NCI-H460 (cell line): ENCODE measurements at places on chromosomes 16 and 17. TPM values are rescaled to one million over a fixed set of nuclear protein-coding genes. Genes with fewer than 3 reads are reported as not detected.

ESRP2 gene
- total RNA-seq = 0.27 TPM in 1 of 2 replicates, not detected in the other

DNA sequence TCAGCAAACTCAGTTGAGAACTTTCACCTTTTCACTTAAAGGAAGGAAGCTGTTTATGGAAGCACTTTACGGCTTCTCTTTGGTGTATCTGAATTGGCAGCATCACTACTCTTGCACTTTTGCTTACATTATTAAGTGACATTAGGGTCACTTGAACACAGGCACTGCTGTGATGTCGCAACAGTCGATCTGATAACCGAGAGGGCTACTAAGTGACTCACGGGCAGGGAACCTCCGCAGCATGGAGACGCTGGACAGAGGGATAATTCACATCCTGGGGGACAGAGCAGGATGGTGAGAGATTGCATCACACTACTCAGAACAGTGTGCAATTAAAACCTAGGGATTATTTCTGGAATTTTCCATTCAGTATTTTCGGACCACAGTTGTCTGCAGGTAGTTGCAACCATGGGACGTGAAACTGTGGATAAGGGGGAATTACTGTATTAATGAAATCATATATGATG, 56.5 kb downstream of the DNAH2 start:
- DNase-seq = peak; percentile 9

- no peak for DNase-seq
These were observed 514 bp downstream of the UBFD1 start for GRCh38 chr16:23557779-23558702.

- no peak for DNase-seq
These were observed 5.5 kb downstream of the SHISA9 start for GRCh38 chr16:12906765-12907516.

- DNase-seq = no peak
These were observed 33.8 kb downstream of the PMFBP1 start for GRCh38 chr16:72138064-72138572.

DNA sequence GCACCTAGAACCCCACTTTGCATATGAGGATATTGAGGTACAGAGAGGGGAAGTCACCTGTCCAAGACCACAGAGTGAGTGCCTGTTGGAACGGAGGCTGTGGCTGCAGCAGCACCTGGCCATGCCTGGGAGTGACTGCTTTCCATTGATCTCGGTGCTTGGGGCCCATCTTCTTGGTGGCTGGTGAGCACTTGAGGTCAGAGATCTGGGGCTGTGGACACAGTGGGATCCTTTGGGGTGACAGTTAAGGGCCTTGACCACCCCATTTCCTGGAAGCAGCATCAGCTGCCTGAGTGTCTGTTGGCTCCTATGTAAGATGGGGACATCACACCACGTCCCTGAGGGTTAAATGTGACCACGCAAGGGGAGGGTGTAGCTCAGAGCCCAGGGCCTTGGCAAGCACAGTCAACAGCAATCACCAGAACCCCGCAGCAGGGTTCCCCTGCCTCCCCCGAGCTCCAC, 111.7 kb downstream of the IRF8 start:
- no peak for DNase-seq

DNA sequence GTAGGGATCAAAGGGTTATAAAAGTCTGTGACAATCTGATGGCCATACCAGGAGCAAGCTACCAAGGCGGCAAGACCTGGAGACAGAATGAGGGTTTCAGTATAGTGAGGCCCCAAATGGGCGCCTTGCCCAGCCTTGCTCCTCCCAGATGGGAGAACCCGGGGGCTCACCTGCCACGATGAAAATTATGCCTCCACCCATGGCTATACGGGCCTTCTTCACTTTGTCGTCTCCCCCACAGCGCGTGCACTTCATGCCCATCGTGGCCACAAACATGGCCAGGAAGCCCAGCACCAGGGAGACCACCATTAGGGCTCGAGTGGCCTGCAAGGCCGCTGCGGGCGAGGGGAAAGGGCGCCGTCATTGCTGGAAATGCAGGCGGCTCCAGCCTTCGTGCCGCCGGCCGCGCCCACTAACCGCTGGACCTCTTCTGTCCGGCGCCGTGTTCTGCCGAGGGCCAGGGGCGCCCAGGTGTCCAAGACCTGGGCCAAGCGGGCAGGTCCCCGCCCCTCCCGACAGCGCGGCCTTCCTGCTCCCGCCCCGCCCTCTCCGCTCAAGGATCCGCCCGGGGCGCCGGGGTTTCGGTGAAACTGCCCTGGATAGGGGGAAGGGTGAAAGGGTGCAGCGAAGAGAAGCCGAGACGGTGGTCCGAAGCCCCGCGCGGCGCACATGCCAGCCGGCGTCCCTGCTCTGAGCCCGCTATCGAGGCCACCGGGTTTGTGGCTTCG, 1.5 kb downstream of the CLDN7 start:
- no peak for DNase-seq

DEXI gene
- 35.3 and 41.9 TPM in 2 replicates for total RNA-seq

- DNase-seq = no peak
These were observed 3.1 kb downstream of the PPP1R1B start for GRCh38 chr17:39629898-39630297.

- DNase-seq = no peak
These were observed 67.5 kb downstream of the KLHDC4 start for GRCh38 chr16:87698241-87698640.

DNA sequence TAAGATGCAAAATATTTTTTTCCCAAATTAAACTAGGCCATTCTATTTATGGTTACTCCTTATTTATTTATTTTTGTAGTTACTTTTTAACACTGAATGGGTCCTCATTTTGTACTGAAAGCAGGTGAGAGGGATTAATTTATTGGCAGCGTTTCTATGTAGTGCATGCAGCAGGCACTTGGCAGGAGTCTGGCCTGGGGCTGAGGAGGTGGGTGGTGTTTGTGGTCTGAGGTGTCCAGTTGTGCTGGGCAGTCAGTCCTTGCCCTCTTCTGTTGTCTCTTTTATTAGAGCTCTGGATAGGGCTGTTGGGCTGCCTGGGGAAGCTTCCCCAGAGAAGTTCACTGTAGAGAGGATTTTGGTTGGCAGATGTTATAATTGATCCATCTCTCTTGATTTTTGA, 12.7 kb downstream of the SEC14L1 start:
- DNase-seq = no peak

WFIKKN1 gene
- total RNA-seq = 0.15 and 0.43 TPM in 2 replicates
